Renal cortex interstitium (tissue), 15 donors: ENCODE measurements at places on chromosomes 12 and 14. TPM values are rescaled to one million over a fixed set of nuclear protein-coding genes. Genes with fewer than 3 reads are reported as not detected.
A peak's percentile ranks its signal among the peaks of the same experiment; 100 is the strongest.

PRH2 gene
- polyA plus RNA-seq: not detected

TMEM121 gene
- polyA plus RNA-seq: 5.7 TPM

PLEKHG7 gene
- 0.49 TPM for polyA plus RNA-seq

CPNE6 gene
- polyA plus RNA-seq: not detected

ACVRL1 gene
- polyA plus RNA-seq: 37.0 TPM

SIX6 gene
- 0.05 TPM for polyA plus RNA-seq

A2M gene
- 256 TPM for polyA plus RNA-seq

PAX9 gene
- 0.37 TPM for polyA plus RNA-seq

HOXC12 gene
- polyA plus RNA-seq: not detected

PTCSC3 gene
- not detected for polyA plus RNA-seq

SPIC gene
- polyA plus RNA-seq: not detected

FAM90A1 gene
- 1.6 TPM for polyA plus RNA-seq

TCL1B gene
- 0.30 TPM for polyA plus RNA-seq

TSPAN19 gene
- 0.32 TPM for polyA plus RNA-seq

BDKRB1 gene
- 0.23 TPM for polyA plus RNA-seq

INF2 gene
- polyA plus RNA-seq: 56.2 TPM

ATP23 gene
- 11.4 TPM for polyA plus RNA-seq

GRCh38 chr12:53230108-53230845 lies 1.7 kb downstream of the RARG start:
- no peak for DNase-seq

GRCh38 chr14:22657861-22658260 lies 13.7 kb upstream of the OR6J1 start:
- no peak for DNase-seq

GRCh38 chr14:70662816-70663215 lies 21.1 kb downstream of the TTC9 start:
- DNase-seq: no peak

DNA sequence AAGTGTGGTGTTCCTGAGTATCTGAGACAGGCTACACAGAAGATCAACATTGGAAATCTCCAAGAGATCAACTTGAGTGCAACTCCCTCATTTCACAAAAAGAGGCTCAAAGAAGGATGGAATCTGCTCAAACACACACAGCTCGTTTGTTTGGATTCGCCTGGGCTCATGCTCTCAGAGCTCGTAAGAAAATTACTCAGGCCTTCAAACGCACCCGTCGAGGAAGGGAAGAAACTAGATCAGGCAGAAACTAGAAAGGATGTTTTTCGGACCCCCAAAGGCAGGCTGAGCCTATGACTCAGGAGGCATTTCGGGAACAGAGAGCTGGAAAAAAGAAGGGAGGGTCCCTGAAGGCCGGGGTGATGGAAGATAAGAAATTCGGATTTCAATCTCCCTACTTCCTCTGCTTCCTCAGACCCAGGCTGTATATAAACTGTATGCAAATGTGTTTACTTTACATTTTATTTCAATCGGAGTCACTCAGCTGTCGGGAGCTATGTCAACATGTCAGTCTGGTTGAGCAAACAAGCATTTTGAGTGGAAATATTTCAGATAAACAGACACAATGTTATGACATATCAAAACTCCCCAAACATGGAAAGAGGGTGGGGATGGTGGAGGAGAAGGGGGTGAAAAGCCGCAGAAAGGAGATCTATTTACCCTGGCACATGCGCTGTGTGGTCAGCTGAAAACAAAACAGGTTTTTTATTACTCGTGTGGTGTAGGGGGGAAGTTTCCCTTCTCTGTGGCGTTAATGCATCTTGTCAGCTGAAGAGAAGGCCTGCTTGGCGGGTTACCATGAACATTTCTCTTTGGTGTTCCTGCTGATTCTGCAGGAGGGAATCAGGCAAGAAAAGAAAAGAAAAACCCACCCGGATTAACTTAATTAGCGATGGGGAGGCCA lies 129.1 kb upstream of the TBX3 start:
- DNase-seq: peak; percentile 57

DNA sequence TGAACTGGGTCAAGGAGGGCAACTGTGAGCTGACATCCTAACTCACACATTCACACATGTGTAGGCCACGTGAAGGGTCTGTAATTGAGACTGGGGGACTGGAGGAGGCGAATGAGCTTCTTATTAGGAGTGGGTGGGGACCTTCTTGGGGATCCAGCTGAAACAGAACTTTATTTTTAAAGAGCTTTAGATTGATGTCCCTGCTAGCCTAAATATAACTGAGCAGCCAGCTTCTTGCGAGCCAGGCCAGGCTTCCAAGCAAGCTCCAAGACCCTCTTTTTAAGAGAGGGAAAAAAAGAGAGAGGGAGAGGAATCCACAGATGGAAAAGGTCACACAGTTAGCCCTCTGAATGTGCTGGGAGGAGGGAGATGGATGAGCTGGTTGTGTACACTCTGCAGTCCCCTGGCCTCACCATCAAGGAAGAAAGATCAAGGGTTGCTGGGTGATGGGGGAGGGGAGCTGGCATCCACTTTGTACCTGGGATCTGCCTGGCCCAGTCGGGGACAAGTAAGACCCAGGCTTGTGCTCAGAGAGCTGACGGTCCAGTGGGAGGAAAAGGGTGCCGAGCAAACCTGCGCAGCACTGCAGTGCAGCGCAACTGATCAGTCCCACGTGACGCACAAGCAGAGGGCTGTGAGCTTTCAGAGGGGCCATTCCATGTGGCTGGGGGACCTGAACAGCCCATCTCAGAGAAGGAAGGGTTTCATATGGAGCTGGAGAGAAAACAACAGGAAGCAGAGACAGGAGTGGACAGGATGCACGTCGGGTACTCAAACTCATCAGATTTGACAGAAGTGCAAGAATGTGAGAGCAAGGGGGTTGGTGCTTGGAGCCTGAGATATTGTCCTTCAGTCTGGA lies 154.5 kb downstream of the ZFP36L1 start:
- DNase-seq: no peak

DNA sequence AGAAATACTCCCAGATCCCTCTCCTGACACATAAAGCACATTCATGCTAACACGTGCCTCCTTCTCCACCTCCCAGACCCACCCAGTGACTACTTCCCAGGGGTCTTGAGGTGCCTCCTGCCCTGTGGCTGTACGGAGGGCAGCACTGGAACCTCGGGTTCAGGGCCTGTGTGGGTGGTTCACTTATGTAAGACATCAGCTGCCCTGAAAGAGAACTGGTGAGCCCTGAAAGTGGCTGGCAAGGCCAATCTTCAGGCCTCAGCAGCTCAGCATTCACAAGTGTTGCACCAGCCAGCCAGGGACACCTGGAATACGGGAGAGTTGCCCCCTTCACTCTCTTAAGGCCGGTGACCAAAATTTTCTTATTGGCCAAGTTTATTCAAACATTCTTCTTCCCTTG lies 38.9 kb upstream of the NTF3 start:
- DNase-seq: no peak

DNA sequence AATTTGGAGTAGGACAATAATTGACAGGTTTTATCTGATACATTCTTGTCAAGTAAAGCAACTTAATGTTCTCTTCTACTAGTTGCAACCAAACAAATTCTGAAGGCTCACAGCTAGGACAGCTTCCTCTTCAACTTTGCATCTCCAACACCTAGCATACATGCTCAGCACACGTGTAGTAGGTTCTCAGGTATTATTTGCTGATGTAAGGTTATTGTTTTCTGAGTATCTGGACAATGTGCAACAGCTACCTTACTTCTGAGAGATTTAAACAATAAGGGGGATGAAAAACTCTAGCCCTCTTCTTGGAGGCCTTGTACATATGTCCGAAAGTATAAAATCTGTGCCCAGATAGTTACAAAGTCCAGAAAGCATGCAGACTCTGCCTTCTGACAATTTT lies 15.5 kb upstream of the FLRT2 start:
- no peak for DNase-seq

GRCh38 chr12:64666054-64666914 lies 56.0 kb downstream of the RASSF3 start:
- DNase-seq: peak; percentile 23

DNA sequence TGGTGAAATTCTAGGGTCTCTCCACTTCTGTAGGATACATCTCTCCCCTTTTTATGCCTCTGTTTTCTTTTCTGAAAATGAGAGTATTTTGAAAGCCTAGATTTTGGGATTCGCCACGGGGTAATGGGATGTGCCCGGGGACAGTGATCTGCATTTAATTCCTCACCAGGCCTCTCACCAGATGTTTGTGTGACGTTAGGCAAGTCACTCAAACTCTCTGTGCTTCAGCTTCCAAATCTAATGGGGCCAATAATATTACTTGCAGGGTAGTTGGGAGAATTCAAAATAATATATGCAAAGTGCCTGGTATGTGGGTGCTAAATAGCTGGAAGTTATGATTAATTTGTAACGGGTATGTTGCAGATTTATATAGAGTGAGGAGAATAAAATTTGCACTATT lies 78.8 kb downstream of the C12orf75 start:
- DNase-seq: no peak

DNA sequence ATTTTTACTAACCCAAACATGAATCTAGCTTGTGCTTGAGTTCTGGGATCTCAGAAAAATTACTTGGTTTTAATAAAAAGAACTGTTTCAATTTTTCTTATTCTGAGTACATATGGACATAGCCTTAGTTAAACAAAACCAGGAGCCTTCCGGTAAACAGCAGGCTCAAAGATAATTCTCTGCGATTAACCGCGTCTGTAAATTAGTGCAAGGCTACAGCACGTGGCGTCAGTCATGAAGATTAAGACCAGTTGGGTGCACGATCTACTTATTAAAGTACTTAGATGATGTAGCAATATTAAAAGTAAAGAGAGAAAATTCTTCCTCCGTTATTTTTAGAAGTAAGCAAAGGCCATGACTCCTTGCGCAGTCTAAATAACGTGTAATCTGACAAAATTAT lies 700 bp downstream of the KCNJ8 start:
- DNase-seq: no peak

- no peak for DNase-seq
Observed at GRCh38 chr12:68918960-68919359, 14.0 kb downstream of the CPM start.
